Right hindlimb (tissue), 1 donor: ENCODE measurements at places on chromosomes 13 and 19.

DNA sequence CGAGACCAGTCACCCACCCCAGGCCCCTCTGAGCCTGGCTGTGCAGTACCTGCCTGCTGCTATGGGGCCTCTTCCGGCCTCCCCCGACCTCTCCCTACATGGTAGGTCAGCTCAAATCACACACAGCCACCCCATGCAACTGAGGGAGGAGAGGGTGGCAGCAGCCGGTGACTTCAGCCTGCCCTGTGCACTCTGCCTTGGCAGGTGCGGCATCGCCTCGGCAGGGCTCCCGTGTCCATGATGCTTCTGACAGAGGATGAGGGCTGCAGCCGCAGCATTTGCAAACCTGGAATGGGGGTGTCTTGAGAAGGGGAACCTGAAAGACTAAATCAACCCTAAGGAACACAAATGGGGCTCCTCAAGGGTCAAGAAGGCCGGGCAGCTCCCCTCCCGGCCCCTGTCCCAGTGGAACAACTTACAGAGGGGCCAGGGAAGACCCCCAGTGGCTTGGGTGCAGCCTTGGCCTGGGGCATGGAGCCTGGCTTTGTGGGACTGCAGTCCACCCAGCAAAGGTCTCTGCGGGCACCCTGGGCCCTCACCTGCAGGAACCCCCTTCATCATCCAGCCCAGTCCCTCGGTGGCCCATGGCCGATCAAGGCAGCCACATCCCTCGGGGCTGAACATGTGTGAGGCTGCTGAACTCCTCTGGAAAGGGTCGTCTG is 6.7 kb downstream of the TEX29 start:
- DNase-seq, result no peak

GRCh38 chr19:6750062-6750461 is 10.6 kb downstream of the TRIP10 start:
- DNase-seq, result peak; percentile 72

GRCh38 chr13:48302871-48303358 is 636 bp upstream of the RB1 start:
- DNase-seq, result no peak

- no peak for DNase-seq
These were observed 1.4 kb upstream of the CD209 start for GRCh38 chr19:7748756-7749155.

DNA sequence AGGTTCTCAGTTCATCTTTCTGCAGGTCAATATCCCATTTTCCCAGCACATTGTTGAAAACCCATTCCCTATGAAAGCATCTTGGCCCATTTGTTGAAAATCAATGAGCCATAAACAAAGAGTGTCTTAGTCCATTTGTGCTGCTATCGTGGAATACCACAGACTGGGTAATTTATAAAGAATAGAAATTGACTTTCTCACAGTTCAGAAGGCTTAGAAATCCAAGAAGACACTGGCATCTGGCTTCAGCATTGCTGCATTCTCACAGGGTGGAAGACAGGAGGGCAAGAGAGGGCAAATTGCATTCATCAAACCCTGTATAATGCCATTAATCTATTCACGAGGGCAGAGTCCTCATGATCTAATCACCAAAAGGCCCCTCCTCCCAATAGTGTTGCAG is 34.1 kb downstream of the ZNF823 start:
- DNase-seq, result no peak

GRCh38 chr13:52782471-52783448 is 43.1 kb upstream of the CNMD start:
- DNase-seq, result no peak

DNA sequence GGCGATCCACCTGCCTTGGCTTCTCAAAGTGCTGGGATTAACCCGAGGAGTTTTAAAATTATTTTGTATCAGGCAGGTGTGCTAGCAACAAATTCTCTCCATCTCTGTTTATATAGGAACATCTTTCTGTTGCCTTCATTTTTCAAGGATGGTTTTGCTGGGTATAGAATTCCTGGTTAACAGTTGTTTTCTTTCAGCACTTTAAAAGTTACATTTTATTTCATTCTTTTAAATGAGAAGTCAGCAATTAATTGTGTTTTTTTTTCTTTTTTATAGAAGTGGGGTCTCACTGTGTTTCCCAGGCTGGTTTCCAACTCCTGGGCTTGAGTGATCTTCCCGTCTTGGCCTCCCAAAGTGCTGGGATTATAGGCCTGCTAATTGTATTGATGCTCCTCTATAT is 44.0 kb downstream of the DPF1 start:
- DNase-seq, result no peak

DNA sequence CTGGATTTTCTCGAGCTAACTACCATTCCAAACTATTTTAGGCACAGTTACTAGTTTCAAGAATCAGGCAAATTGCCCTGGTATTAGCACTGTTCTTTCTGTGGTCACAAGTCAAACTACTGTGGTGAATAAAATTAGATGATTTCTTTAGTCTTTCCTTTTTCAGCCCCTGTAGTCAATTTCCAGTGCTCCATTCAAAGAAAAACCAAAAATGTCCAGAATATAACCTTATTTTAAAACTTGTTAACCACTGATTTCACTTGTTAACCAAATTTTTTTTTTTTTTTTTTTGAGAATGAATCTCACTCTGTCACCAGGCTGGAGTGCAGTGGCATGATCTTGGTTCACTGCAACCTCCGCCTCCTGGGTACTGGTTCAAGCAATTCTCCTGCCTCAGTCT is 50.6 kb upstream of the USPL1 start:
- no peak for DNase-seq

- DNase-seq, result no peak
These were observed 481 bp downstream of the ALOX5AP start for GRCh38 chr13:30735872-30736175.

DNA sequence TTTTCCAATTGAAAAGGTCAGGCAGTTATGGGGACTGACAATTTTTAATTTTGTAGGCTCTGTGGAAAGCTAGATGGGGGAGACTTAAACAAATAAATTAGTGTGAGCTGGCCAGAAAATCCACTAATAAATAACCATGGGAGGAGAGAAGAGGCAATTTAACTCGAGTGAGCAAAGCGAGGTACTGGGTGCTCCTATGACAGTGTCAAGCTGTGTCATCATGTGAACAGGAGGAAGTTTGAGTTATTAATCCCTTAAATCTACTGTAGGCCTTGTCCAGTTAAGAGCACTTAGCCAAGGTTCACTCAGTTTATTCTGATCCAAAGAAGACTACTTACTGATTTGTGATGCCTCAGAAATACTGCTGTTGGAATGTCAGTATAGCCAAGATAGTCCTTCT is 122.8 kb downstream of the OXGR1 start:
- no peak for DNase-seq

GRCh38 chr13:94454906-94455305 is 24.6 kb downstream of the DCT start:
- DNase-seq, result no peak

GRCh38 chr13:20882206-20882605 is 20.3 kb downstream of the XPO4 start:
- no peak for DNase-seq

DNA sequence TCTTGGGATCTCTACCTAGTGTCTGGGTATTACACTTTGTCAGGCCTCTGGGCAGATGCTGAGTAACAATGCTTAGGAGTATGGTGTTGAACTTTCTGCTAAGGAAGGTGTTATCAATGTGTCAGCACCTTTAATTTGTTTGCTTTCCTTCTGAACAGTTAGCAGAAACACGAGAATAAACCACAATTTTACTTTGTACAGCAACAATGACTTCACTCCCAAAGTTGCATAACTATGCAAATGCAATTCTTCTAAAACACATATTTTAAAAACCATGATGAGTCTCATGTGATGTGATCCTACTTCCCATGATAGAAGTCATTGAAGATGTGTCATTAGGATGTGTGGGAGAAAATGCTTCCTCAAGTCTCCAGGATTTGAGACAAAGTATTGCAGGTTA is 155.0 kb downstream of the POSTN start:
- no peak for DNase-seq

GRCh38 chr13:110801044-110801443 is 87.5 kb downstream of the ING1 start:
- no peak for DNase-seq

- DNase-seq, result no peak
These were observed 3.9 kb downstream of the RANBP3 start for GRCh38 chr19:5973867-5974635.

DNA sequence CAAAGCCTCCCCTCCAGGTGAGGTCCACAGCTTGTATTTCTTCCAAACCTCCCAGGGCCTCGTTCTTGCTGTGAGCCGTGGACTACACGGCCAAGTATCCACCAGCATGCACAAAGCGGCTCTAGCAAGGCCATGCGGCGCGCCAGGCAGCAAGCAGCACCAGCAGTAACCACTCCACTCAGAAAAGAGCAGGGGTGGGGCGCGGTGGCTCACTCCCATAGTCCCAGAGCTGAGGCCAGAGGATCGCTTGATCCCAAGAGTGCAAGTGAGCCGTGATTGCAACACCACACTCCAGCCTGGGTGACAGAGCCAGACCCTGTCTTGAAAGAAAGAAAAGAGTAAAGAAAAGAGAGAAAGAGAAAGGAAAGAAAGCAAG is 4.7 kb downstream of the CCDC8 start:
- DNase-seq, result peak; percentile 74

DNA sequence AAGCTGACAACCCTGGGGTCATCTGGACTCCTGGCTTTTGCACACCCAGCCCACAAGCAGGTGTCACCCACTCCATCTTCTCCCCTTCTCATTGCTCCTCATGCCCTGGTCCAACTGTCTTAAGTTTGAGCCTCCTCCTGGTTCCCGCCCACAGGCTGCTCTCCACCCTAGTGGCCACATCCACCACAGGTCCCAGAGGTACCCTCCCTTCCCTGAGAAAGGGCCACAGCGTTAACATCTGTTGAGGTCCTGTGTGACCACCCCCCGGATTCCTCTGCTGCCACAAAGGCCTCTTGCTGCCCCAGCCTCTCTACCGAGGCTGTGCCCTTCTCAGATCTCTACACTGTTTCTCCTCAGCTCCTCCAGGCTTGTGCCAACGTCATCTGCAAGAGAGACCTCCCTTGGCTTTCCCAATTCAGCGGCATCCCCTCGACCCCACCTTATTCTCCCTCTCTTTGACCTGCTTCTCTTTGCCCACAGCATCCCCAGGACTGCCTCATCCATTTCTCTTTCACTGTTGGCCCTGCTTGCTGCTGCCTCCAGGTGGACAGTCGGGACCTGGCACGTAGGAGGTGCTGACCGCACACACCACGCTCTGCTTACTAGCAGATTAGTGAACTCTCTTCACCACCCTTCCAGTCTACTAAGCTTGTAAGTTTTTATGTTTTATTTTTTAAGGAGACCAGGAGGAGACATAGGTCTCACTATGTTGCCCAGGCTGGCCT is 33.3 kb downstream of the SUGP2 start:
- DNase-seq, result no peak

DNA sequence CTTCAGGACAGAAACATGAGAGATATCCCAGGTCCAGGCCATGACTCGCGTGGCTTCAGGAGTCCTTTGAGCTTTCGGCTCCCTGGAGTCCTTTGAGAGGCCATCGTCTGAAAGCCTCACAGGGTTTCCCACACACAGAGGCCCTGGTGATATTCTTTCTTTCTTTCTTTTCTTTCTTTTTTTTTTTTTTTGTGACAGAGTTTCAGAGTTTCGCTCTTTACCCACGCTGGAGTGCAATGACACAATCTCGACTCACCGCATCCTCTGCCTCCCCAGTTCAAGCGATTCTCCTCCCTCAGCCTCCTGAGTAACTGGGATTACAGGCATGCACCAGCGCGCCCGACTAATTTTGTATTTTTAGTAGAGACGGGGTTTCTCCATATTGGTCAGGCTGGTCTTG is 5.5 kb downstream of the SIN3B start:
- DNase-seq, result no peak

GRCh38 chr13:46387064-46387851 is at the start of gene RUBCNL:
RUBCNL (minus strand) TSS chr13:46387252; CDS start chr13:46372475, 14,777 bp downstream.
- DNase-seq, result peak; percentile 36

GRCh38 chr19:16527971-16528521 is 14.2 kb downstream of the CHERP start:
- DNase-seq, result no peak

GRCh38 chr19:27718234-27718633 is 1494.7 kb downstream of the UQCRFS1 start:
- no peak for DNase-seq

- DNase-seq, result no peak
These were observed 2.0 kb upstream of the USF2 start for GRCh38 chr19:35266520-35267352.

DNA sequence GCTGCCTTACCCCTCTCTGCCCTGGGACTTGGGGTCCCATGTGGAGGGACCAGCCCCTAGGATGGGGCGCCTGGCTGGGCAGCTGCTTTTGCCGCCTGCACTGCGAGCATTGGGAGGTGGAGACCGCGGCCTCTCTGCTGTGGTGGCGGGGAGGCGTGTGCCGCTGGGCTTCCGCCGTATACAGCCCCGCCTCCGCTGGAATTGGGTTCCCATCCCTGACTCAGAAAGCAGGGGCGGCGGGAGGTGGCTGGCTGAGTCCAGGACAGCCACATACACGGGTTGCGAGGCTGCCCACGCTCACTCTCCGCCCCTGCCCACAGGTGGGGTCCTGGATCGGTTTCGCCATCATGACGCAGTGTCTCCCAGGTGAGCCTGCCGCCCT is 6.6 kb downstream of the NDUFB7 start:
- DNase-seq, result no peak

DNA sequence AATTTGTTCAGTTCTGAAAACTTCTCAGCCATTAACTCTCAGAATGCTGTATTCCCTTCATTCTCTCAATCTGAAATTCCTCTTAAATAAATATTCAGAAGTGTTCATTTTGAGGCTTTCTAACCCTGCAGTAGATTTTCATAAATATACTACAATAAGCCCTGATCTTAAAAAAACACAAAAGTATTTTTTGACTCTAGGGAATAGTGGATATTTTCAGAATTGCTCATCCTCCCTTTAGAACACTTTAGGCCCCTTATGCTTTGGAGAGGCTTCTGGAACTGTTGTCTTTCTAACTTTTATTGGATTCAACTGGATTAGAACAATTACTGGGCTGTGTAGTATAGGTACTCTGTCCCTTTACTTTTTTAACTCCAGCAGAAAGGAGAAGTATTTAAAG is 1662.6 kb upstream of the MIR17HG start:
- no peak for DNase-seq

DNA sequence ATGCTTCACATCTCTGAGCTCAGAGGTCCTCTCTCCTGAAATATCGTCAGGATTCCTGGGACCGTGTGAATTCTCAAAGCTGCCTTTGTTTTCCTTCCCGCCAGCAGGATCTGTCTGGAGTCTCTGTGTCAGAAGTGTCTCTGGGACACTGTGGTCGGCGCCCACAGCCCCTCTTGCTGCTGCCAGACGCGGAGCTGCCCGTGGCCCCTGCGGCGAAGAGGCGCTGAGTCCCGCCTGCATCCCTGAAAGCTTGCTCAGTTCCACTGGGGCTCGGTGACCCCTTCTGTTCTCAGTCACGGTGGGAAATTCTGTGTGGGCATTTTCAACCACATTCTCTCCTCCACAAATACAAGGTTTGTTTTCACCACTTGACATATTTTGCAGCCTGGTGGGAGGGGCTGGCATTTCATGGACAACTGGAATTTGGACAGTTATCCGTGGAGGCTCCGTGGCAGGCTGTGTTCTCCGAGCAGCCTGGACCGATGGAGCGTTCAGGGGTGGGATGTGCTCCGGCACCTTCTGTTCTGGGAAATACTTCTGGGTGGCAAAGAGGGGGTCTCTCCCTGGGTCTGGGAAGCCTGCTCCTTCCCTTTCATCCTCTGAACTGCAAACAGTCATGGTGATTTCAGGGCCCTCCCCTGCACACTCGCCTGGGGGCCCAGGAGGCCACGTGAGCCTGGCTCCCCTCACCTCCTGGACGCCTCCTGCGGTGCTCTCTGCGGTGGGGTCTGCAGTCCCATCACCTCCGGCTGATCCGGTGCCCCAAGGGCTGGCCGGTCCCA is 42.6 kb upstream of the GRTP1 start:
- DNase-seq, result no peak
